ENCODE measurements at places on chromosomes 1 and 21.

DNA sequence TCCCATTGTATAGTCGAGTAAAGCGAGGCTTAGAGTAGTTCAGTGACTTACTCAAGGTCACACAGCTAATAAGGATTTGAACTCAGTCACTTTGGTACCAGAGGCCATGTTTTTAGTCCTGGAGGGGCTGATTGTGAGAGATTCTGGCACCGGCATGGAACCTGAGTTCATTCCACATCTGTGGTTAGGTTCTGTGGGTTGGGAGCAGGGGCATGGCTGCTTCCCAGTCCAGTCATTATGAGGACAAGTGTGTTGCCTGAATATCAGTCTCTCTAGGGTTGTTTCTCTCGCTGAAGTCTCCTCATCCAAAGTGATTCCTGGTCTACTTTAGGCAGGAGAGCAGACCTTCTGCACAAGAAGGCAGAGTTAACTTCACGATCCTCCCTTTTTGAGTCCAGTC is 90.6 kb downstream of the C1orf94 start:
- ATAC-seq, result no peak

GRCh38 chr1:35475856-35476674 is 81.1 kb downstream of the KIAA0319L start:
- no peak for ATAC-seq

DNA sequence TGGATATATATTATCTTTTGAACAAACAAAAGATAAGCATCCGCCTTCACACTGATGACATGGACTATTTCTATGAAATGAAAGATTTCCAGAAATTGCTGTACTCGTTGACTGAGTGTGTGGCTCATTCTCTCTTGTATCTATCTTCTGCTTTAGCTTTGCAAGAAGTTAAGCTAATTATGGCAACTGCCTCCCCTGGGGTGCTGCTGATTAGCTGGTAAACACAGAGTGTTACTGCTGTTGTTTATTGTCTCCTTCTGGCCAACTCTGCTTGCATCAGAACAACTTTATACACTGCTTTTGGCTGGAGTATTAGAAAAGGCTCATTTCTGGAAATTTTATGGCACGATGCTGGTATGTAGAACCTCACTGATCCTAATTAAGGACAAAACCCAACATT is 95.6 kb upstream of the SNX7 start:
- ATAC-seq, result no peak

DNA sequence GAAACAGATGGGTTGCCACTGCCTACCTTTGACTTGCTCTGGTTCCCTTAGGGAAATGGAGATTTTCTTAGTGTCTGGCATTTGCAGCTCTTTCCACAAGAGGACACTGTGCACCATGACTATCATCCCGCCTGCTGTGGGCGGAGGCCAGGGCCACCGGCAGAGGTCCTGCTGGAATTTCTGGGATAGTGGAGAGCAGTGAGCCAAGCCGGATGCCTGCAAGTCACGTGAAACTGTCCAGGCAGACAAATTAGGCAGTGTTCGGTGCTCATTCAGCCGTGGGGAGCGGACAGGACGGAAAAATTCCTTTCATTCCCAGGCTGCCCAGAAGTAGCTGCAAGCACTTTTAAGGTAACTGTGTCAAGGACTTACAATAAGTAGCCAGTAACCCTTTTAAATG is 43.4 kb downstream of the IGSF5 start:
- no peak for ATAC-seq

DNA sequence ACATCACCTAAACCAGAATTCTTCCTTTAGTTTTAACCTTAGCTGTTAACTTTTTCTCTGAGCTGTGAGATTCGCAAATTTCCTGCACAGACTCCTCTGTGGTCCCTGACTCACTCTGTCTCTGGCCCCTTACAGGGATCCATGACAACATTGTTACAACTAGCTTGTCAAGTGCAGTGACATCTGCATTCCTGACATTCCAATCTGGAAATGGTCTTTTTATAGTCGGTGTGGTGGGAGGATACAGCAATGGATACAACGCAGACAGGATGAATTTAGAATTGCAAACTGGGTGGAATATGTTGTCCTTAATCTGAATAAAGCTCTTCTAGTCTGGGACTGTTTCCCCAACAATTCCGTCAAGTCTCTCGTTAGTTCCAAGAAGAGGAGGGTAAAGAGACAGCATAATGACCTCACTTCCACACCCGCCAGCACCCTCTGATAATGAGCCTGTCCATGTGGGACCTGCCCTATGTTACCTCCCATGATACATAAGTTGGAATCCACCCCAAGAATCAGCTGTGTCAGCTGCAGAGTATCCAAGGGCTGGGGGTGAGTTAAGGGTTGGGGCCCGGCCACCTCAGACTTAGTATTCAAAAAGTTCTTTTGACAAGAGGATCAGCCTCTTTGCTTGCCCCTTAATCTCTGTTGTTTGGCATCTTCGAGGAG is 49.4 kb downstream of the ILDR2 start:
- ATAC-seq, result no peak

GRCh38 chr21:18334066-18334465 is 69.5 kb downstream of the TMPRSS15 start:
- ATAC-seq, result no peak

- no peak for ATAC-seq
Observed at GRCh38 chr1:94828251-94828650, 8.1 kb downstream of the SLC44A3 start.

- no peak for ATAC-seq
Observed at GRCh38 chr1:3170561-3171453, 101.8 kb downstream of the PRDM16 start.

DNA sequence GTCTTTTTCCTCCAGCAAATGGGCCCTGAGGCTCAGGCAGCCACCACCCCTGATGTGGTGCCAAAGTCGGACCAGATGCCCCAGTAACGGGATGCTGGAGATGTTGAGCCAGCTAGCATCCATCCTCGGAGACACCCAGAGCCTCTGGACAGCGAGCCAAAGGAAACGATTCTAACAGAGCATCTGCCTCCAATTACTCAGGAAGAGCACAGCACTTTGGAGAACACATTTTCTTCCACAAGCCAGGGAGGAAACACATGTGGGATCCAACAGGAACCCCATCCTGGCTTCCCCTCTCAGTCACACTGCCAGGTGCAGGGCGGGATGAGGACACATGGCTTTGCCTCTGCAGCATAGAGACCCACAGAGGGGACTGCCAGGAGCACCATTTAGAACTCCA is 44.9 kb downstream of the C1orf198 start:
- ATAC-seq, result no peak

DNA sequence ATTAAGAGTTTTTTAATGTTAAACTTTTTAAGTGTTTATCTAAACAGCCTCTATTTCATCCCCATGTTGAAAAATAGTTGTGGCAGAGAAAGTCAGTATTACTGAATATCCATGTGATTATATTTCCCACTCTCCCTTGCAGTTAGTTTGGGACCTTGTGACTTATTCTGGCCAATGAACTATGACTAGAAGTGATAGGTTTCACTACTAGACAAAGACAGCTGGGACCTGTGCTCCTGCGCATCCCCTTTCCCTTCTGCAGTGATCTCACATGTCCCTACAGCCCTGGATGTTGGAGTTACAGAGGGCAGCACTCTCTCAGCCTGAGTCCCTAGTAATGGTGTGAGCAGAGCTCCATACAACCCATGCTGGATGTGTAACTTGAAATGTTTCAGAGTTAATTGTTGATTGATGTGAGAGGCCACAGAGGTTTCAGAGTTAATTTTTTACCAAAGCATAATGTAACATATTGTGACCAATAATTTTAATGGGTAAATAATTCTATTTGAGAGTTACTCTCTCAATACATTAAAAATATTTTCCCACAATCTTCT is 18.7 kb upstream of the SAMD13 start:
- no peak for ATAC-seq

GRCh38 chr21:35652196-35652595 is 408.1 kb downstream of the SETD4 start:
- no peak for ATAC-seq

- ATAC-seq, result no peak
Observed at GRCh38 chr1:159981351-159982055, 27.5 kb upstream of the SLAMF9 start.

DNA sequence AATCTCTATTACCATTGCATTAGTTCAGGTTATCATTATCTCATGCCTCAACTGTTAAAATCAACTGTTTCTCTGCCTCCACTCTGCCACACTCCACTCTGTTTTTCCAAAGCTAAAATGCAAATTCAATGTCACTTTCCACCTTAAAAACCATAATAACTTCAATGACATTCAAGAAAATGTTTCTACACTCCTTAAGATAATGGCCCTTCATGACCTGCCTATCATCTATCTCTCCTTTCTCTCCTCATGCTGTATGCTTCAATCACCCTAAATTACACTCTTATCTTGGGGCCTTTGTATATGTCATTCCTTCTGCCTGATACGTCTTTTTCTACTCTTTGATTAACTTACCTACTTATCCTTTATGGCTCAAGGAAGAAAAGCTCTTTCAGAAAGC is 296.0 kb downstream of the LRRC7 start:
- no peak for ATAC-seq

- ATAC-seq, result no peak
Observed at GRCh38 chr1:108554682-108555427, 5.0 kb upstream of the EEIG2 start.

Measured in activated CD4-positive, CD25-positive, alpha-beta regulatory T cell treated with anti-CD3 and anti-CD28 coated beads, Interleukin-2, amount 50 U/mL, for 24 hours (primary cell).